ENCODE measurements at places on chromosomes 4 and X.

DNA sequence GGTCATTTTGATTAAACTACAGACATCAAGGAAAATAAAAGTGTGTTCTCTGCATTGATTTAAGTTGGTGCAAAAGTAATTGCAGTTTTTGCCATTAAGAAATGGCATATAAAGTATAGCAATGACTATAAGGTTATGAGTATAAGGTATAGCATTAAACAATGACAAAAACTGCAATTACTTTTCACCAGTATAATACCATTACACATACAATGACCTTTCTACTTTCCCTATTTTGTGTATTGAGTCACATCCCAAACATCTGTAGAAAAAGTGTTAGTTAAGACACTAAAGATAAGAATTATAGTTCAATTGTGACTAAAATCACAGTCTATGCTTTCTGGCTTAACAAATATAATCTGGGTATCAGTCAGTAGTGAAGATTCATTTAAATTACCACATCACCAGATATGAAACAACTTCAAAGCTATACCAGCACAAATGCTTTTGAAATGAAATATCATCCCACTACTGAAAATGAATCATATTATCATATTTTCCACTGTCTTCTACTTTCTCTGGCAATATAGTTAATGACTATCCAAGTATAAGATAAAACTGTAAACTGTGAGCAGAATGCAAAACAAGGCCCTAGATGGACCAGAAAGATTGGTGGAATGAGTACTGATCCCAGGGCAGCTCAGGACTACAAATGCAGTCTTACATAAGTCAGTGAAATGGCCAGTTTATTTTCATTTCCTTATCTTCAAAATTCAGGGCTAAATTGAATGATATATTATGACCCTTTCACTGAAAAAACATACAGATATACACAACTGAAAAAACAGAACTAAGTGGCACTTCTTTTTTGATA, 241.1 kb downstream of the ANTXR2 start:
- DNase-seq = no peak

GRCh38 chr4:8862800-8863685, 8.6 kb downstream of the HMX1 start:
- DNase-seq = no peak

DNA sequence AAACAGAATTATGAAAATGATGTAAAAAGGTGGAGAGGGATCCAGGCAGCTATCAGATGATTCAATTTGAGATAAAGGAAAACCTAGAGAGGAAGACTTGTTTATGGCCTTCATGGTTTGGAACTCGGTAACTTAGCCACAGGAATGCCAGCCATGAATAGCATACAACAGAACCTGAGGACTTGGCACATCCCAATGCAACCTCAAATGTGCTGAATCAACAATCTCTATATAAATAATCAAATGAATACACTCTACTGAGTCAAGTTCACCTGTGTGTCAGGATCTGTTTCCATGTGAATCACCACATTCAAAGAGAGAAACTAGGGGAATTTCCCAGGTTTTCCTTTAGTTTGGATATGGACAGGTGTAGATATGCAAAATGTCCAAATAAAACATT, 86.9 kb downstream of the MBNL3 start:
- no peak for DNase-seq

GRCh38 chr4:98838977-98839618, 89.8 kb downstream of the EIF4E start:
- no peak for DNase-seq

DNA sequence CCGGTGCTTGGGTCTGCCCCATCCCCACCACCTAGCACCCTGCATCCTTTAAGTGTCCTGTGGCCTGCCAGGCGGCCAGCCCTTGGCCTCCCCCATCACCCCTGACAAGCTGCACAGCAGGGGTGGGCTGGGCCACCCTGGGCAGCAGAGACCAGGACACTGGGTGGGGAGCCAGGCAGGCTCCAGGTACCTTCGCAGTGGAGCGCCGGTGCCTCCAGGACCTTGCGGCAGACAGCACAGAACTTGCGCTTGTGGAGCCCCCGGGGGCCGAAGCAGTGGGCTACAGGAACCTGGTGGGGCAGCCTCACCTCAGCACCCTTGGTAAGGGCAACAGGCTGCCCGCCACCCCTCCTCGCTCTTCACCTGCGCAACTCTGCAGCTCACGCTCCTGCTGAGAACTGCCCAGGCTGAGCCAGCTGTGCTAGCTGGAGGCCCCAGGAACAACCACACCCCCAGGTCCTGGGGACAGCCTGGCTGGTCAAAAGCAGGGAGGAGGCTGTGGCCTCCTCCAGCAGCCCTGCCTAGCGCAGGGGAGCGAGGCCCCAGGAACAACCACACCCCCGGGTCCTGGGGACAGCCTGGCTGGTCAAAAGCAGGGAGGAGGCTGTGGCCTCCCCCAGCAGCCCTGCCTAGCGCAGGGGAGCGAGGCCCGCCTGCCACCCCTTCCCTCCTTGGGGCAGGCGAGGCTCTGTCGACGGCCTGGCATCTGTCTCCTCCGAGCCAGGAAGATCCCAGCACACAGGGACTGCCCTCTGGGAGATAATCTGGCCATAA, 4.6 kb downstream of the DGKQ start:
- no peak for DNase-seq

DNA sequence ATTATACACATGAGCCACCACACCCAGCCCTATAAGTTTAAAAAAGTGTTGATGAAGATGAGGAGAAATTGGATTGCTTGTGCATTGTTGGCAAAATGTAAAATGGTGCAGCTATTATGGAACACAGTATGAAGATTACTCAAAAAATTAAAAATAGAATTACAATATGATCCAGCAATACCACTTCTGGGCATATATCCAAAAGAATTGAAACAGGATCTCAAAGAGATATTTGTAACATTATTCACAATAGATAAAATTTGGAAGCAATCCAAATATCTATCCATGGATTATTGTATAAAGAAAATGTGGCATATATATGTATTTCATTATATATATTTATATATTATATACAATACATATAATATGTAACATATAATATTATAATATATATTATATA, 515.6 kb upstream of the GNPDA2 start:
- no peak for DNase-seq

DNA sequence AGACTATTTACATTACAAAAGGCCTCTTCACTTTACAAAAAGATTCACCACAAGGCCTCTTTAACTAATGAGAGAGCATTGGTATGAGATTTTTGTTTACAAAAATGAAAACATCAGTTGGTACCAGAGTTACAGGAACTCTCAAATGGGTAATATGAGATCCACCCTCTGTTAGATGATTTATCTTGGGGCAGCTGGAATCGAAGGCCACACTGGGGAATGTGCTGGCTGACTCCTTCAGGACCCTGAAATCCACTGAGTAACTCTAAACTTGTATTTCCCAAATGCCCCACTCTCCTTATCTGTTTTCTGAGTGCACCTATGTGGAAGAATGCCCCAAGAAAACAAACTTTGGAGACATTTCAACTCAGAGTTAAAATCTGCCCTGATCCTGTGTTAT, 232.9 kb upstream of the F9 start:
- no peak for DNase-seq

- peak; percentile 91 for DNase-seq
Measured at GRCh38 chr4:1693131-1693896, 9.2 kb upstream of the FAM53A start.
